Activated T-helper 1 cell treated with anti-CD3 and anti-CD28 coated beads, Interleukin-2, amount 50 U/mL, for 16 hours (primary cell): ENCODE measurements at places on chromosomes 6 and 20.

DNA sequence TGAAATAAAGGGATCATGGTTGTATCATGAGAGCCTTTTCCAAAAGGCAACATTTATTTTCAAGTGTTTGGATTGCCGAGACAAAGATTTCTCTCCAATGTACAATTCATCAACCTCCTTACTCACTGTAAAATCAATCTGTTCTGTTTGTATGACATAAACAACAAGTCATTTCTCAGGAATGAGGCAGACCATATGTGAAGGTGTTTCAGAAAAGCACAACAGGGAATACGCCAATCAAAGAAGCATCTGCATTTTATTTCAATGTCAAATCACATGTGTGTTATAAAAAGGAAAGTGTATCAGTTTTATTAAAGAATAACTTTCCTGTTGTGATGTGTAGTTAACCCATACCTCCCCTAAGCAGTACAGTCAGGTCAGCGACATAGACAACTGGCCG lies 653.7 kb downstream of the TFAP2A start:
- DNase-seq, result no peak

- no peak for DNase-seq
Observed at GRCh38 chr20:18436847-18437246, 30.0 kb downstream of the DZANK1 start.

- no peak for DNase-seq
Observed at GRCh38 chr6:87738000-87738399, 36.0 kb upstream of the AKIRIN2 start.

DNA sequence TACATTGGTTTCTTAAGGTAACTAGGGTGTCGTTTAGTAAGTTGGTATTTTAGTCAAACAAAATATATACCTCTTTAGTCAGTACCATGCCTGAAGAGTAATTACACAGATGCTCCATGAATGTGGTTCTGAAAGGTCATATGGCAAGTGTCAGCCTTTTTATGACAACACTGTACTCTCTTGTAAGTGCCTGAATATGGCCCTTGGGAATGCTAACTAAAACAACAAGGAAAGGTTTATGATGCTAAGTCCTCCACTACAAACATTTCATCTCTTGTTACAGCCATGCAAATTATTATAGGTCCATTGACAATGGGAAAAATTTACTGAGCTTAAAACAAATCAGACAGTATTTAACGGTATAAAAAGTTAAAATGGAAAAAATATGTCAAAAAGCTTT lies 39.0 kb upstream of the SUPT3H start:
- DNase-seq, result no peak
